Stimulated activated naive CD4-positive, alpha-beta T cell (primary cell): ENCODE measurements at places on chromosomes 7 and 10.

- DNase-seq: no peak
Measured at GRCh38 chr10:48496105-48496830, 108.6 kb downstream of the ARHGAP22 start.

- no peak for DNase-seq
Measured at GRCh38 chr7:10977113-10977512, 3.4 kb downstream of the PHF14 start.

DNA sequence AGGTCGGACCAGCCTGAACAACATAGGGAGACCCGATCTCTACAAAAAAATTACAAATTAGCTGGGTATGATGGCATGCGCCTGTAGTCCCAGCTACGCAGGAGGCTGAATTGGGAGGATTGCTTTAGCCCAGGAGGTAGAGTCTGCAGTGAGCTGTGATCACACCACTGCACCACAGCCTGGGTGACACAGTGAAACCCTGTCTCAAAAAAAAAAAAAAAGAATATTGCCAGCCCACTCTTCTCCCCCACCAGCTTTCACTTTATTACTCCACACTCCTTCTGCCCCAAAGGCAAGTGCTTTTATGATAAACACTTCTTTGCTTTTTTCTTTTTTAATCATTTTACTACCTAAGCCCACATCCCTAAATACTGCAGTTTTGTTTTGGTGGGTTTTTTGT, 14.8 kb downstream of the RAB19 start:
- DNase-seq: no peak

DNA sequence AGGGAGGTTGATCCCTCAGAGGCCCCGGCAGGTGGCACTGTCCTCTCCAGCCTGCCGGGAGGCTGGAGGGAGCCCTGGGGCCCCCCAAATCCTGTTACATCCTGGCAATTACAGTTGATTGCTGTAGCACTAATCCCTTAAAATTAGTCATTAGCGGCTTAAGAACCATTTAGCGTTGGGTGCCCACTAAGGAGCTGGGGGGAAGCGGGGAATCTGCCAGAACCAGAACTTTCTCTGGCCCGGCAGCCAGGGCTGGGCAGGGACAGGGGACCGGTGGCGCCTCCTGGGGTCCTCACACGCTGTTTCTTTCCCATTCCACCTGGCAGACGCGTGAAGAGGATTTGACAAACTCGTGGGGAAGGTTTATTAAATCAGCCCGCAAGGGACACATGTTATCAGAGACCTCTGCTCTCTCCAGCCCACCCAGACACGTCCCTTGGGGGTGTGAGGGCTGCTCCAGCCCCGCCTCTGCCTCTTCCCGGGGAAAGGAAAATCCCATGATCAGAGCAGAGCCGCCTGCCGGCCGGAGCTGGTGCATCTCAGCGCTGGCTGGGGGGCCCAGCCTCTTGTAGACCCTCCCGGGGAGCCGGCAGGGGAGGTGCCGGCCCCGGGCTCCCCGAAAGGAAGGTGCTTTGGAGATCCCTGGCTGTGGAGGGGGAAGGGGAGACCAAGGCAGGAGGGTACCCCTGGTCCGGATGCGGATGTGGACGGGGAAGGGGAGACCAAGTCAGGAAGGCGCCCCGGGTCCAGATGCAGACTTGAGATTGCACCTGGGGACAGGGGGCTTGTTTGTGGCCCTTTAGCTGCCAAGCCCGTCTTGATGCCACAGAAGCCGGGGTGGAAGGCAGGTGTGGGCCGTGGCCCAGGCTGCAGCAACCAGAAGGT, 142.7 kb downstream of the ELFN1 start:
- DNase-seq: no peak

- DNase-seq: no peak
Measured at GRCh38 chr10:77441353-77442166, 196.0 kb downstream of the KCNMA1 start.

GRCh38 chr7:138125598-138126111, 49.4 kb downstream of the AKR1D1 start:
- no peak for DNase-seq

GRCh38 chr7:45885264-45885882, 2.9 kb upstream of the IGFBP1 start:
- no peak for DNase-seq

DNA sequence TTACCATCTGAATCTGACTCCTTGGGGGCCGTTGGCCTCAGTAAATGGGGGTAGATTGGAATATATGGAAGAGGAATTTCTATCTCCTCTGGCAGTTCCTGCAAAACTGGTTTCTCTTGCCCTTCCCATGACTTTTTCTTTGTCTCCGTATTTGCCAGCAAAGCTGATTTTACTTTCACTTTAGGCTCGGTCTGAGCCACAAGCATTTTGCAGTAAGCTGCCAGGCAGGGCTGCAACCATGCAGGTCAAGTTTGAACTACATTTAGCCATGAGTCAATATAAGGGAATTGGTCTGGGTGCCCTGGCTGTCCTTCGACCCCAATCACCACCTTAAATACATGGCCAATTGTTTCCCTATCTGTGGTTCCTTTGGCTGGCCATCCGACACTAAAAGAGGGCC, 104.3 kb downstream of the TRIM24 start:
- no peak for DNase-seq

GRCh38 chr10:34018129-34018528, 683.7 kb upstream of the NRP1 start:
- DNase-seq: no peak

- DNase-seq: no peak
Measured at GRCh38 chr7:74317146-74317782, 28.1 kb downstream of the CLIP2 start.

GRCh38 chr10:24132741-24133140, 76.2 kb upstream of the KIAA1217 start:
- no peak for DNase-seq

DNA sequence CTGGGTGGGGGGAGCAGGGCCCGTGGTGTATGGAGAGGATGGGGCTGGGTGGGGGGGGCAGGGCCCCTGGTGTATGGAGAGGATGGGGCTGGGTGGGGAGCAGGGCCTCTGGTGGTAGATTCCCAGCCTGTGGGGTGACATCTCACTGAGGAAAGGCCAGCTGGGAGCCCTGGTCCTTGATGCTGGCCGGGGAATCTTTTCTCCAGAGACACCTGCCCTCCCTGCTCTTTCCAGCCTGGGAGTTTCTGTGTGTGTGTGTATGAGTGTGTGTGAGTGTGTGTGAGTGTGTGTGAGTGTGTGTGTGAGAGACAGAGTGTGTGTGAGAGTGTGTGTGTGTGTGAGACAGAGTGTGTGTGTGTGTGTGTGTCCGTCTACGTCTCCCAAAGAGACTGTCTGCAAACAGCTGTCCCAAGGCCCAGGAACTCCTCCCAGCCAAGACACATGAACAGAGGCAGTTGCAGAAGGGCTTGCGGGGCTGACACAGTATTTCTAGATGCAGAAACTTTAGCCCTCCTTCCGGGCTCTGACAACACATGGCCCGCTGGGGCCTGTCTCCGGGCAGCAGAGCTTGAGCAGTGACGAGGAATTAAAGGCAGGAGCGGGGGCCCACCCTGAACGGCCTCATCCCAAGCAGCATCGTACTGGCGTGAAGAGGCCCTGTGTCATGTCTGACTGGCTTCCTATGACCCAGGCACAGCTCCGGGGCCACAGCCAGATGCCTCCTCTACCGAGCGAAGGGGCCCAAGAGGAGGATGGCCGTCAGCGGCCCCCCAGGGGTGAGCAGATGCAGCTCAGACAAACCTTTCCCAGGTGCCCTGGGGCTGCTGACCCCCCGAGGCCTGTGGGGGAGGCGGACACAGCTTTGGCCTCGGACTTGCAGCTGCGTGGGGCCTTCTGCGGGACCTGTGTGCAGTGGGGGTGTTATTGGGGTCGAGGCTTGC, 24.3 kb downstream of the FAM20C start:
- DNase-seq: no peak

GRCh38 chr10:8283166-8283905, 228.8 kb downstream of the GATA3 start:
- DNase-seq: no peak

- no peak for DNase-seq
Measured at GRCh38 chr10:87715552-87716347, 56.1 kb downstream of the PAPSS2 start.

DNA sequence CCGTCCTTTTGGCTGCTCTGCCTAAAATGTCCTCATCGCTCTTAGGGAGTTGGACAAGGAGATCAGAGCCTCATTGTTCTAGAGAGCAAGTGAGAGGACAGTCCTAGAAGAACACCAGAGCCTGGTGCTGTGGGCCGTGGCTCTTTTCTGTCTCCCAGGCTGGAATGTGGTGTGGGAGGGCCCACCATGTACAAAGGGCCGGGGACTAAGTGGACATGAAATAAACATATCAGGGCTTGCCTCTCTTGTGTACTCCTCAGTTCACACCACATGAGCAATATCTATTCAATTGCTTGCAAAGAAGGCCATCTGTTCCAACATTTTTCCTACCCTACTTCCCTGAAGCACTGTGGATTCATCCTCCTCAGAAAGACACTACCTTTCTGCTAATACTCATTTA, 510.4 kb downstream of the SUGCT start:
- DNase-seq: no peak

GRCh38 chr7:121748546-121748945, 124.4 kb upstream of the PTPRZ1 start:
- DNase-seq: no peak

DNA sequence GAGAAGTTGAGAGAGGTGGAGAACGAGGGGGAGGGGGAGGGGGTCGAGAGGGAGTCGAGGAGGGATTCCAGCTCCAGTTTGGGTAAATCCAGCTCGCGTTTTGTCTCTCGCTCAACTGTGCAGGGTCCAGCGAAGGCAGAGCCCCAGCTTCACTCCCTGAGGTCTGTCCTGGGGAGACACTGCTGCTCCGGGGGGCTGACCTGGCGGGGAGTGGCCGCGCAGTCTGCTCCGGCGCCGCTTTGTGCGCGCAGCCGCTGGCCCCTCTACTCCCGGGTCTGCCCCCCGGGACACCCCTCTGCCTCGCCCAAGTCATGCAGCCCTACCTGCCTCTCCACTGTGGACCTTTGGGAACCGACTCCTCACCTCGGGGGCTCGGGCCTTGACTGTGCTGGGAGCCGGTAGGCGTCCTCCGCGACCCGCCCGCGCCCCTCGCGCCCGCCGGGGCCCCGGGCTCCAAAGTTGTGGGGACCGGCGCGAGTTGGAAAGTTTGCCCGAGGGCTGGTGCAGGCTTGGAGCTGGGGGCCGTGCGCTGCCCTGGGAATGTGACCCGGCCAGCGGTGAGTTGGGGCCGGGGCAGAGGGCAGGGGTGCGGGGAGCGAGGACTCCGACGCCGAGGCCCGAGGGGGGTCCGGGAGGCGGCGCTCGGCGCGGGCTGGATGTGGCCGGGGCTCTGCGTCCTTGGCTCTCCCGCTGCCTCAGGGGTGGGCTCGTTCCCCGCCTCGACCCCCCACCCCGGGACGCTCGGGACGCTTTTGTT, at the start of gene TET1:
TET1 (plus strand) TSS at position 152 of the 757 bp plus-strand sequence. CDS start 12,002 bp downstream, outside the sequence.
- DNase-seq: peak; percentile 18

GRCh38 chr10:129926066-129927055, 37.7 kb downstream of the EBF3 start:
- DNase-seq: no peak

DNA sequence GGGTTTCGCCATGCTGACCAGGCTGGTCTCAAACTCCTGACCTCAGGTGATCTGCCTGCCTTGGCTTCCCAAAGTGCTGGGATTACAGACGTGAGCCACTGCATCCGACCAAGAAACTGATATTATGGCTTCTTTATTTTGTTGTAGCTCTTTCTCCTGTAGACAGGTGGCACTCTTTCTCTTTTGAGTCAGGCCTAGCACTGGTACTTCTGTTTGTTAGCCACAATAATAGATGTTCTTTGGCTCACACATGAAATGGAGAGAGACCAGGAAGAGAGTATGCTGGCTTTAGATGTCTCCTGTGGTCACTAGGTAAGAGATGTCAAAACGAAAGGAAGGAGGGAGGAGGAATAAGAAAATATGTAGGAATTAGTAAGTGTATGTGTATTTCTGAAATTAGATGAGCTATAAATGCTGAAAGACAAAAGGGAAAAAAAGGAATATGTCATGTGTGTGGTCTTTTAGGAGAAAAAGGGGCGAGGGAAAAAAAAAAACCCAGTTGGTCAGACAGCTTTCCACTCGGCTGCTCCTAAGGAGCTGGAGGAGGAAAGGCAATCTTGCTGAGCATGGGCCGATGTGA, 78.7 kb downstream of the CLEC2L start:
- DNase-seq: no peak

DNA sequence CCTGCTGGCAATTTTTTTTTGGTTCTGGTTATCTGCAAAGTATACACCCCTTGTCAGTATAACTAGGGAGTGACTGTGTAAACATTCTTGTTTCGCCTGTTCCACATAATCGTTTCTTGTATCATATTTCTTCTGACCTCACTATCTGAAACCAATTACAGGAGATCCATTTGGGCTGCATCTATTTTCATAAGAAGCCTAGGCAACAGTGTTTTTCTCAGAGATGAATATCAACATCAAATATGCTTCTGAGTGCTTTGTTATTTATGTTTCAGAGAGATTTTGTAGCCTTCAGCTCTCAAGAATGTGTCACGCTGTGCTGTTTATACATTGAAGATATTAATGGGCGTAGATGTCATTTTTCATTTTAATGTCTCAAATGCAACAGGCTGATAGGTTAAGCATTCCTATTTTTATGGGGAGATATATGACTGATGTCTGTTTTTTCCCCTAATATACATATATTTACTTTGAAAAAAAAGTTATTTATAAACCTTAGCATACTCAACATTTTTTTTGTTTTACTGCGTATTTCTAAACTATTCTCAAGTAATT, 115.5 kb downstream of the FOXP2 start:
- no peak for DNase-seq

DNA sequence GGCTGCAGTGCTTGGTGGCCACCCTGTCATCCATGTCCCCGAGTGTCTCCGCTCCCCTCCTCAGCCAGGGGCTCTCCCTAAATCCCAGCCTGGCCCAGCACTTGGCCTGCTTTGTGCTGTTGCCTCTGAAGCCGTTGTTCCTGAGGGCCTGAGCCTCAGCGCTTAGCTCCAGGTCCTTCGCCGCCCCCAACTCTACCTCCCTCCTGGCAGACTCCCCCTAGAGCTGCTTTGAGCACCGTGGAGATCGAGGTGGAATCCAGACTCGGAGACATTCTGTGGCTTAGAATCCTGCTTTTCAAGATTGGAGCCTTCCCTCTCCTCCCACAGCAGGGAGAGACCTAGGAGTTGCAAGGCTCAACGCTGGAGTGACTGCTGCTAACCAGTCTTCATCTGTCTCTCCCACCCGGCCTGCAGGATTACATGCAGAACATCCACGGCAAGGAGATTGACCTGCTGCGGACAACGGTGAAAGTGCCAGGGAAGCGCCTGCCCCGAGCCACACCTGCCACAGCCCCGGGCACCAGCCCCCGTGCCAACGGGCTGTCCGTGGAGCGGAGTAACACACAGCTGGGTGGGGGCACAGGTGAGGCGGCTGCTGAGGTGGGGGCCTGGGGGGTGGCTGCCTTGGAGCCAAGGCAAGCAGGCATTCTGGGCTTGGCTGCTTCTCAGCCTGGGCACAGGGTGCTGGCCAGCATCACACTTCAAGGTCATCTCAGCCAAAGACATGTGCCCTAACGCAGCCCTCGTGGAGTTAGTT, 33.3 kb downstream of the GBX1 start:
- DNase-seq: no peak

- no peak for DNase-seq
Measured at GRCh38 chr10:69287181-69287580, 8.9 kb downstream of the HK1 start.
